DMS79 treated with DMSO at 0.1 percent for 48 hours (cell line): ENCODE measurements at places on chromosomes 2 and 18.

GRCh38 chr2:234789556-234790325 lies 162.1 kb upstream of the SH3BP4 start:
- DNase-seq, result no peak

DNA sequence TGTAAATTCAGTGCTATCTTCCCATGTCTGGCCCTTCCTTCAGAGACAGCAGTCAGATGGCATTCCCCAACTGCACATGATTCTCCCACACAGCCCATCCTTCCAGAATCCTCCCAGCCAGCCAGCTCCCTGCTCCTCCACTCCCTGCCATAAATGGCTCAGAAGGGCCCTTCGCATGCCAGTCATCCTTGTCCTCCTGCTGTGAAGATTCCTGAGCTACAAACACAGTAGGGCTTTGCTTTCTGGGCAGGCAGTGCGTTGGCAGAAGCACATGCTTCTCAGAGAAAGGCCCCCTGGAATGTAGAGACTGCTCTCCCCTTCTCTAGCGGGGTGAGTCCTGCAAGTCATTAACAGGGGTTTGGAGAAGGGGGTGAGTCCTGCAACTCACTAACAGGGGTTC lies 71.9 kb downstream of the TEX51 start:
- peak; percentile 63 for DNase-seq

DNA sequence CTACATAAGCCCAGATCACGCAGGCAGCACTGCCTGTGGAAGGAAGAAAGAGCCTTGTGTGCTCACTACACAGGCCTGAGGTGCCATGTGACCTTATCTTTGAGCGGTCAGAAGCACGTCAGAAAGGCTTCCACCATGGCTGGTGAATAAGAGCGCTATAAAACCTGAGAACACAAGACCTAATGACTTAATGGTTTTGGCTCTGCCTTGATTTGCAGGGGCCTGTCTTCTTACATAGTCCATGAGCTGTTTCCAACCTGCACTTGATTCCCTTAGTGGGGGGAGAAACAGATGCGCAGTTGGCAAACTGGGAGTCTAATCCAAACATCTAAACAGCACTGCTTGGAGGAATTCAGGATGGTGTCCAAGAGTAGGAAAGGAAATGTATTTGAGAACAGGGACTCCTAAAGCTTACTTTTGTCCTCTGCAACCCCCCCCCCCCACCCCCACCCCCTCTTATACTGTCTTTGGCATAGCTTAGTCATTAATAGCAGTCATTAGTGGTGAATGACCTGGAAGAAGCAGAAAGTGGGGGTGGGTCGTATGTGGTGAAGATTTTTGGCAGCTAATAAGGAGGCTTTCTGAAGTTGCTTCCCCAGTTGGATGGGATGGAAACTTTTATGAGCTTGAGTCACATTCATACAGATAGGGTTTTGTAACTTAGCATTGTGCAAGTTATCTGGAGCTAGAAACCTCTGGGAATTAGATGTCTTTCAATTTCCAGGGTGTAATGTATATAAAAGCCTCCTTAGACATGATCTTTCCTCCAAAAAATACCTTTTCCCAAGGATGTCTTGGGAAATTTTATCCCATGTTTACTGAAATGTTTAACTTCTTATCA lies 454.1 kb downstream of the MEIS1 start:
- DNase-seq, result no peak

GRCh38 chr18:62781893-62782292 lies 66.6 kb downstream of the PHLPP1 start:
- DNase-seq, result peak; percentile 7
